ENCODE measurements at places on chromosomes 7 and 10. TPM values are rescaled to one million over a fixed set of nuclear protein-coding genes. Genes with fewer than 3 reads are reported as not detected.

Gene NCAPG2
- 67.6 TPM for total RNA-seq

Gene UTF1
- not detected for total RNA-seq

Gene OR2A12
- total RNA-seq, result not detected

Gene SLC13A1
- not detected for total RNA-seq

Gene BMPER
- 0.50 TPM for total RNA-seq

Gene OR2A7
- 0.27 TPM for total RNA-seq

Gene CHAT
- total RNA-seq, result not detected

Gene EN2
- total RNA-seq, result not detected

Gene ZNRF2
- 8.8 TPM for total RNA-seq

Gene MSS51
- total RNA-seq, result 2.0 TPM

Gene LRRD1
- total RNA-seq, result 0.07 TPM

Gene MINDY4
- 3.6 TPM for total RNA-seq

Gene METTL27
- total RNA-seq, result 4.7 TPM

Gene GLI3
- 7.7 TPM for total RNA-seq

All from thoracic aorta endothelial cell (primary cell).